ENCODE measurements at places on chromosomes 12 and 14.

- DNase-seq, result no peak
Observed at GRCh38 chr12:48080285-48080684, 25.6 kb downstream of the SENP1 start.

DNA sequence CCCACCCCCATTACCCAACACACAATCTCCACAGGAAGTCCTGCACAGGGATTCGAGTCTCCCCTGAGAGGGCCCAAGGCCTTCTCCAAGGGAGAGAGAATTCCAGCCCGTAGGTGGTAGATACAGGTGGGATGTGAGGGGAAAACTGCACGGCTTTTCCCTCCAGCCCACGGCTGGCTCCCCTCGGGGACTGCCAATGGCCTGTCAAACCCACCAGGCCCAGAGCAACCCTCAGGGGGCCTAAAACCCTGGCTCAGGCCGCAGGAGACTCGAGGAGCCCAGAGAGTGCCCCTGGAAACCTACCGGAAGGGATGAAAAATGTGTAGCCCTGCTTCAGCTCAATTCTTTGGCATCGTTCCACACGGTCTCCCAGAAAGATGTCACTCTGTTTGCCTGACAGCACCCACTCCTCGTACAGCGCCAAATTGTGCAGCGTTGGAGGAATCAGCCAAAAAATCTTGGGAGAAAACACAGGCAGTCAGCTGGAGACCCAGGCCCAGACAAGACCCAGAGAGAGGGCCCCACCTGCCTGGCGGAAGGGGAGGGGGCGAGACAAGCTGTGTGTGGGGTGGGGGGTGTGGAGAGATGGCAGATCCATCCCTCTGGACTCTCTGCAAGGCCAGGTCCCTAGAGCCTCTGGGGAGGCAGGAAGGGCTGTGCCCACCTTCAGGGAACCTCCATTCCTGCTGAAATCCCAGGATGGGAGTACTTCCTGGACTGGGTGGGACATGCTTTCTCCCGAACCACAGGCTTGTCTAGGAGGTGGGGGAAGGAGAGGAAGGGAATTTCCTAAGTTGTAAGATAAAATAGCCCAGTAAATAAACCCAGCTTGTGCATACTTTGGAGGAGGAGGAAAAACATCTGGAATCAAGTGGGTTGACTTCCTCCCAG lies 48.1 kb downstream of the KDM2B start:
- no peak for DNase-seq

- no peak for DNase-seq
Observed at GRCh38 chr14:68279777-68280233, 460.2 kb downstream of the RAD51B start.

DNA sequence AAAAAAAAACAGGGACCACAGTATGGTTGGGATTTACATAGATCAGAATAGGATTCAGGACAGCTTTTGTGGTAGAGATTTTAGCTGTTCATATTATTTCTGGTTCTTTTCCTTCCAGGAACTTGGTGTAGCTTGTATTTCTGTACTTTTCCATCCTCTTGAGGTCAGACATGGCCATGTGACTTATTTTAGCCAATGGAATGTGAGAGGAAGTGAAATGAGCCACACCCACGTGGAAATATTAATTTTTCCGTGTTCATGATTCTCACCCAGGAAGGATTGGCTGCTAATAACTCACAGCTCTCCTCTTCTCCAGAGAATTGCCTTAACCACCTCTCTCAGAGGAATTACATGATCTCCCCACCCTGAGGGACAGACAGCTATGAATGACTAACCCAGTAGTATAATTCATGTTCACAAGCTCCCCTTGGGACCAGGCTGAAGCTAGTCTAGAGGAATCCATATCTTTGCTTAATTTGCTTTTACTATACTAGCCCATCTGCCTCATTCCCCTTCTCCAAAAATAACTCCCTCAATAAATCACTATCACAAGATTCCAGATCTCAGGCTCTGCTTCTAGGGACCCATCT lies 340.4 kb downstream of the NUAK1 start:
- DNase-seq, result no peak

- DNase-seq, result no peak
Observed at GRCh38 chr14:37083599-37083998, 88.8 kb downstream of the SLC25A21 start.

DNA sequence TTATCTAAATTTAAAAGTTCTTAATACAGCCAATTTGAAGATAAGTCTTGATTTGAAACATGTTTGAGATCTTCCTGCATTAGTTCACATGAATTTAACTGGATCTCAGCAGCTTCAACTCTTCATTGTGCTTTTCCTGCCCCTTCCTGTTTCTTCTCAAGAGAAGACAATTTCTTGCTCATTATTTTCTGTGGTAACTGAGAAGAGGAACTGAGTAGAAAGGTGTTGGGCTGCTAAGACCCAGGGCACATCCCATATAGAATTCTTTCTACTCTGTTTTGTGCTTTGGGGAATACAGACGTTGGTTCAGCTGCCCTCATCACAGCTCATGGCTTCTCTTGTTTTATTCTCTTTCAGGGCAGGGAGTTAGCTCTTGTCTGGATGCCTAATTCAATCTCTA lies 110.2 kb downstream of the SNAPC1 start:
- DNase-seq, result no peak

DNA sequence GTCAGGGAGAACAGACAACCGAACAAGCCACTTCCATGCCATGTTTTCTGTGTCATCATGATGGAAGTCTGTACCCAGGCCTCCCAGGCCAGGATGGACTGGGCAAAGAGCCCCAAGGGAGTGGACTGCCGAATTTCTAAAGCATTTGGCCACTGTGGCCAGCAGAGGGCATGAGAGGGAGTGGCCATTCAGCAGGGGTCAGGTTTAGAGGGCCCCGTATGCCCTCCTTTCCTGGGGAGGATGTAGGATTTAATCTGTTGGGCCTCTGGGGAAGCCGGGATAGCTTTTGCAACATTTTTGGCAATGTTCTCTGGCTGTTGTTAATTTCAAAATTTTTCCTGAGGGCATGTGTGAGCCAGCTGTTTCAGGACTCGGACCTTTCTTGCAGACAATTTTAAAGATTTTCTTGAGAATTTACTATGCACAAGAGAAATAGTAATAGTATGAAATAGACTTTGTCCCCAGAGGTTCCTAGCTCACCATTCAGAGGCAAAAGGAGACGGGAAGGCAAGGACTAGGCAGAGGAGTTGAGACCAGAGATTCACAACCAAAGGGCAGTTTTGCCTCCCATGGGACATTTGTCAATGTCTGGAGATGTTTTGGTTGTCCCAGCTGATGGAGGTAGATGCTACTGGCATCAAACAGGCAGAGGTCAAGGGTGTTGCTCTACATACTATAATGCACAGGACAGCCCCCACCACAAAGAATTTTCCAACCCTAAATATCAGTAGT lies 18.0 kb downstream of the ACACB start:
- no peak for DNase-seq

- DNase-seq, result no peak
Observed at GRCh38 chr12:57888409-57889157, 42.1 kb upstream of the CTDSP2 start.

DNA sequence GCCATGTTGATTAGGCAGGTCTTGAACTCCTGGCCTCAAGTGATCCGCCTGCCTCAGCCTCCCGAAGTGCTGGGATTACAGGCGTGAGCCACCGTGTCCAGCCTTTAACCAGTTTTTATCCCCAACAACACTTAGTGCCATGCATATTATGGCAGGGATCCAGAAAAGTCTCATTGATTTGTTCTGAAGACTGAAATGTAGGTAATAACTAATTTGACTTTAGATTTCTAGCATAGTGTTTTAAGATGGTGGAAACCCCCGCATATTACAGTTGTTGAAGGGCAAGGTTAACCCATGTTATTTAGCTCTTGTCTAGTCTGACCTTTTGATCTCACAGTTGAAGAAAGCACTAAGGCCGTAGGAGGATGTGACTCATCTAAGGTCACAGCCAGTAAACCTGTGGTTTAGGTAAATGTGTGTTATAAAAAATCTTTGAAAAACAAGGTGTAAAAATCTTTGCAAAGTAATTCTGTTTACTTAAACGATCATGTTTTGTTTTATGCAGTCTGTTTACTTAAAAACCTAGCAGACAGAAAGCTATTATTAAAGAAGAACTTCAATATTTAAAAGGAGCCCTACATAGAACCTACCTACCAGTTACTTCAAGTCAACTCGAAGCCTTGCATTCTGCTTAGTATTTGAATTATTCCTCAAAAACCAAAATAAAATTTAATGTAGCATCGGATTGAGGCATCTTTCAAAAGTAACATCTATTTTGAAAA lies 24.8 kb downstream of the BICDL1 start:
- DNase-seq, result no peak

DNA sequence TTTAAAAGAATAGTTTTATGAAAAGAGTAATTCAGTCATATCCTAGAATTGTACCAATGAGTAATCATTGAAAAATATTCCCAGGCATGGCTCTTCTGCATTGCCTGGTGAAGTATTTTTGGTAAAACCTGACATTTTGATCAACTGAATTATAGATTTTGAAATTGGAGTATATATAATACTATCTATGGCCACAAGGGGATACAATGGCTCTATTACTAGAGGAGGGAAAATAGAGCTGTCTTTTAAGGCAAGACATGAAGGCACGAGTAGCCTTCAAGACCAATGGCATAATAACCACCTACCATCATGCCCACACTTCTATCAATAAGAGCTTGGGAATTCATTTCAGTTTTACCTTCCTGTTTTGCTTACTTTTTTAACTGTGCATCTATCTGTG lies 1241.4 kb upstream of the TMEM132C start:
- no peak for DNase-seq

DNA sequence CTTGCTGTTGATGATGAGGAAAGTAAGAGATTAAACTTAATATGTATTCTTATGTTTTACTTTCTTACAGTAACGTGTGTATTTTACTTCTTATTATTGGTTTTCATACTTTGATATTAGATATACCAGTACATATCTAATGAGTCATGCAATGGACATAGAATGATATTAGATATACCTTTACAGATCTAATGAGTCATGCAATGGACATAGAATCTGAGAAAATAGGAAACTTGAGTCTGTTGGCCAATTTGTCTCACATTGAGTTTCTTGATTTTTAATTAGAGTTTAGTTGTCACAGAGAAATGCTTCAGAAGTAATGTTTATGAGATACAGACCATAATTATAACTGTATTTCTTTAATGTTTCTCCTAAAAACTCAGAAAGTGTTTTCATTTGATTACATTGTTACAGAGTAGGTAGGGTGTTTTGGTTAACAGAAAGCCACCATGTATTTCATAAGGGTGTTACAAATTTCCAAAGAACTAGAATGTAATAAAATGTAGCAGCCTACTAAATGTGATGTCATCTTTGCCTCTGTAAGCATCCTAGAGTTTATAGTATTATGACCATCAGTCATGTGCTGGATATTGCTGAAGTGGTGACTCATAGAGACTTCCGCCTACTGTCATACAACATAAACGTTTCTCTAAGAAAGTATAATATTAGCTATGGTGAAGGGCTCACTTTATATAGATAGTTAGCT lies 3.0 kb downstream of the GAS2L3 start:
- DNase-seq, result no peak

GRCh38 chr12:115794659-115795081 lies 482.8 kb downstream of the MED13L start:
- no peak for DNase-seq

DNA sequence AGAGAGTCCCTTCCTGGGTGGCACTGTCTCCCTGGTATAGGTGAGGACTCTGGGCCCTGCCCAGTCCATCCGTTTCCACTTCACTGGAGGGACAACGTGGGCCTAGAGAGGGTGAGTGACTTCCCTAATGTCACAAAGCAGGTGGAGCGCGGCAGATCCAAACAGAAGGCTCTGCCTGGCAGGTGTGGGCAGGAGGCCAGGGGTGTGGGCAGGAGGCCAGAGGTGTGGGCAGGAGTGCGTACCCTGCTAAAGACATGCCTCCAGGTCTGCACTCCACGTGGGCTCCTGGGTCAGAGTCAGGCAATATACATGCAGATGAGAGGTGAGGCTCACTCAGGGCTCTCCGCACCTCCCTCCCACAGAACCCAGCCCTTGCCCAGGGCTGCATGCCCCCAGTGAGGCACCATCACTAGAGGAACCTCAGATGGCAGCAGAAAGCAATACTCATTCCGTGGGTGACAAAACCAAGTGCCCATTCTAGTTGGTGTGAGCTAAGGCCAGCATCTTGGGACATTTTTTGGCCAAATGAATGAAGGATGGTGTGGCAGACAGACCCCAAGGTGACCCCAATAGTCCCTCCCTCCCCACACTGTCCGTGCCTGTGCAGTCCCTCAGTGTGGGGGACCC lies 271.6 kb upstream of the RTL1 start:
- no peak for DNase-seq

DNA sequence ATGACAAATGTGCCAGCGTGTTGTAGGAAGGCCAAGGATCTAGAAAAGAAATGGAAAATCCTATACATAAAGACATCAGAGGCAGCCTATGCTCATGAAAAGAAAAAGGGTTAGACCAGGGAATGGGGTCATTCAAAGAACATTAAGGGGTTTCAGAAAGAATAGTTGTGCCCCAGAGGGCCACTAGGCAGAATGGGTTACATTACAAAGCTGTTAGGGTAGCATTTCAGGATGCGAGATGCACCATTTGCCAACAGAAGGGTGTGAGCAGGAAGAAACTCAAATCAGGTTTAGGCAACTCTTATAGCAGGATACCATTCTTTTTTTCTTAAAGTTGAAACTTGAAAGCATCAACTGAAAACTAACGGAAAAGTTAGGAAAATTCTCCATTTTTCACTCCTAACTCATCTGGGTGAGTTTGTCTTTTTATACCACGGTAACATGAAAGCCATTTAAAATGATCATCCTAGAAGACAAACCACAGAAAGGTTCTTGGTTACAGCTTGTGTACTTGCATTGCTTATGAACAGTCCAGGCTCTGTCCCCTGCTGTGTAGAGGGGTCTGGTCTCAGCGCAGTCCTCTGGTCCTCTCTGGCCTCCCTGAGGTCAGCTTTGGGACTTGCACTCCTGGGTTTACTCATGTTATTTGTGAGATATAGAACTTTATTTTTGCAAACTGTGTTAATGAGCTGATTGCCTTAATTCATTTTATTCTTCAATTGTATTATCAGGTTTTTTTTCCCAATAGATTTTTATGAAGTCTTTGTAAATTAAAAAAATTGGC lies 209.1 kb downstream of the DACT1 start:
- DNase-seq, result no peak

DNA sequence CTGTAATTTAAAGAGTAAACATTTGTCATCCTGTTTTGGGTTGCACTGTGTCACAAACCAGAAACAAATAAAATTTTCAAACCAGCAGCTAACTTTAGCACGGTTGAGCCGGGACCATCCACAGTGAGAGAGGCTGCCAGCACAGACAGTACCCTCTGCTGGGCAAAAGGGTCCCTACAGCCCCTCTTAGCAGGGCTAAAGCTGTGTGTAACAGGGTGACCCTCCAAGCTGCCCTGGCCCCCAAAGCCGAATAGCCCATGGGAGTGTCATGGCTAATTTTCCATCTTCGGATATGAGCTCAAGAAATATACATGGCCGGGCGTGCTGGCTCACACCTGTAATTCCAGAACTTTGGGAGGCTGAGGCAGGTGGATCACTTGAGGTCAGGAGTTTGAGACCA lies 157.1 kb upstream of the GRIN2B start:
- no peak for DNase-seq

- no peak for DNase-seq
Observed at GRCh38 chr12:65335021-65335714, 56.7 kb downstream of the MSRB3 start.

DNA sequence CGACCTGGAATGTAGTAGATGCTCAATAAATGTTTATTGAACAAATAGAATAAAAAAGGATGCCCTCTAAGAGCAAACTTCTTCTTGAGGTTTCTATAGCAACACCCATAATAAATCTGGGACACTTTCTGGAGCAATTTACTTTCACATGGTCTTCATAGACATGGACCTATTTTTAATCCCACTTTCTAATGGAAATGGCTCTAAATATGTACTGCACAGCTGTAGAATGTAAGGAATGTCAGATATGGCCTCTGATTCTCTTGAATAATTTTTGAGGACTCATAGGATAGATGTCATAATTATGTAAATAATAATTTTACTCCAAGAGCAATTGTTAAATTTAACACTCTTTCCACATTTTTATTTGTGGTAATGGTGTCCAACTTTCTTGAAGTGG lies 133.5 kb upstream of the DAAM1 start:
- DNase-seq, result no peak

All from GDM1 (cell line).